Pancreas (tissue), 10 donors: ENCODE measurements at places on chromosomes 4 and X.
A peak's percentile ranks its signal among the peaks of the same experiment; 100 is the strongest.

GRCh38 chr4:100986360-100986868, 360.9 kb downstream of the PPP3CA start:
- DNase-seq: no peak

DNA sequence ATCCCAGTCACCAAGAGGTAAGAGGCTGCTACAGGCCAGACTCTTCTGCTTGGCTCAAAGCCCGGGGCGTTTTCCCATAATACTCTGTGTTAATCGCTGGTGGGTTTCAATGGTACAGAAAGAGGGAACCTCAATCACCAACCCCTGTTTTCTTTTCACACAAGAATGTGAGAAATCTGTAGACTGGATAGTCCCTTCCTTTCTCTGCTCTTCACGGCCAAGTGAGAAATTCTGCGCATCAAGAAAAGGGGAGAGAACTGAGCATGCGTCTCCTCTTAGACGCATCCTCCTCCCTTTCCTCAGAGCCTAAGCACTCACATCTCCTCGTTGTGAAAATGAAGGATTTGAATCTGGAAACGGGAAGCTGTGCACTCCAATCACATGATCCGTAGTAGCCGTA, 64.7 kb downstream of the CLNK start:
- DNase-seq: no peak

DNA sequence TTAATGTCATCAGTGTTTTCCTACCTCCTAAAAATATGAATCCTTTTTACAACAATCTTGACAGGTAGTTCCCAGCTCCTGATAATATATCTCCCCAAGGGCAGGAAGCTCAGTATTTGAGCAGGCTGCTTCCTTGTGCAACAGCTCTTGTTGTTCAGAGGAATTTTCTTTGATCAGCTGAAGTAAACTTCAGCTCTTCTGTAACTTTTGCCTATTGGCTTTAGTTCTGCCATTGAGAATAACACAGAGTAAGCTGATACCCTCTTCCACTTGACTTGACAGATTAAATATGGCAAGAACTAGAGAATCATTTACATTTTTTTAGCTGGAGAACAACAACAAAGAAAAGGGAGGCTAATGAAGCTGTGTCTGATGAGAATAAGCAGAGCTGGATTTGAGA, 75.2 kb downstream of the LUZP4 start:
- DNase-seq: no peak

GRCh38 chrX:105375816-105376215, 155.3 kb upstream of the TEX13A start:
- DNase-seq: no peak

GRCh38 chrX:115906881-115907280, 263.7 kb upstream of the AGTR2 start:
- DNase-seq: no peak

DNA sequence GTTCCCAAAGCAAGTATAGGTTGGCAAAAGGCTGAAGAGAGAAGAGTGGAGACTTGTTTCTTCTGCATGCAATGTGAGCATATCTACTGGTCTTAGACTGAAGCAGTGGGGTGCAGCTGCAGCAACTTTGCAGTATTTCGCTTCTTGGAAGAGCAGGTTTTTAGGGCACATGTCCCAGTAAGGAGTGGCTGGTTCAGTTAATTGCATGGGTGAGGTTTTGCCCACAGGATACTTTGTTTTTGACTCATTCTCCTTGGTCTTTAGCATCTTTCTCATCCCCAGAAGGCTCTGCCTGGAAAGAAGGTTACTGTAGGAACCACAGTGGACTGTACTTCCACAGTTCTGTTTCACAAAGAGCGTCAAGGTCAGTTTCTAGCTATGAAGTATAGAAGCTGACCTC, 68.0 kb upstream of the NR3C2 start:
- no peak for DNase-seq

GRCh38 chr4:39852636-39853035, 125.1 kb downstream of the PDS5A start:
- no peak for DNase-seq

DNA sequence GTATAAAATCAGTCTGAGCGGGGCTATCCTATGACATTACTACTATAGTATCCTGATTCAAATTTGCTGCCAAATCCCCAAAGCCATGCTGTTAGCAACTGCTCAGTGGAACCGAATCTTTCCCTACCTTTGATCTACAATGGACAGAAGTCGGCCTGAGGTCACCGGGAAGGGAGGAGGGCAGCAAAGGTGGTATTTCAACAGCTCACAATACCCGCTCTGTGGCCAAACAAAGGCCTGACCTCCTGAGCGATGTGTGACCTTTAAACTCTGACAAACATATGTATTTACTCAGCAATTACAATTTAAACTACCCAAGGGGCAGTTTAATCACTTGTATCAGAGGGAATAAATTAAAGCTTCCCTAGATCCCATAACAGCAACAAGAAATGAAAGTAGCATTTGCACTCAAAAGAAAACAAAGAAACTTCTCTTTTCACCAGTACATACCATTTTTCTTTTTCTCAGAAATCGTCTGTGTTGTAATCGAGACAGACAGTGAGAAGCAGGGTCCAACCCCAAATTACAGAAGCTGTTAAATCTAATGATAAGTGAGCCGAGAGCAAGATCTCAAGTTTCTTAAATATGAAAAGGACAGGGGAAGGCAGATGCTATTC, 11.6 kb upstream of the TMEM128 start:
- DNase-seq: no peak

- DNase-seq: no peak
These were observed 48.6 kb downstream of the LRP2BP start for GRCh38 chr4:185346975-185347601.

DNA sequence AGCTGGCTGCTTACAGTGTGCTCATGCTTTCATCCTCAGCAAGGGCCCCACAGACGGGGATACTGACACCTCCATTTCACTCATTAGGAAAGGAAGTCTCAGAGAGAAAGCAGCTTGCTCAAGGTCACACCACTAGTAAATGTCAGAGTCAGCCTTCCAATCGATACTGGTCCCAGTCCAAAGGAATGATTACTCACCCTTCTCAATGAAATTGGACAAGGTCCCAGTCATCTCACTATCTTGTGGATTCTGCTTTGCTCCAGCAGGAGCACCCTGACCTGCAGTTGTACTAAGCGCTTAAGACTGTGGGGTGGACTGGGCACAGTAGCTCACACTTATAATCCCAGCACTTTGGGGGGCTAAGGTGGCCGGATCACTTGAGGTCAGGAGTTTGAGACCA, 132.2 kb upstream of the SLC34A2 start:
- DNase-seq: peak; percentile 44

GRCh38 chrX:154317391-154317995, 21.9 kb downstream of the TKTL1 start:
- no peak for DNase-seq

- no peak for DNase-seq
These were observed 3.1 kb downstream of the TMEM184C start for GRCh38 chr4:147620315-147620714.

DNA sequence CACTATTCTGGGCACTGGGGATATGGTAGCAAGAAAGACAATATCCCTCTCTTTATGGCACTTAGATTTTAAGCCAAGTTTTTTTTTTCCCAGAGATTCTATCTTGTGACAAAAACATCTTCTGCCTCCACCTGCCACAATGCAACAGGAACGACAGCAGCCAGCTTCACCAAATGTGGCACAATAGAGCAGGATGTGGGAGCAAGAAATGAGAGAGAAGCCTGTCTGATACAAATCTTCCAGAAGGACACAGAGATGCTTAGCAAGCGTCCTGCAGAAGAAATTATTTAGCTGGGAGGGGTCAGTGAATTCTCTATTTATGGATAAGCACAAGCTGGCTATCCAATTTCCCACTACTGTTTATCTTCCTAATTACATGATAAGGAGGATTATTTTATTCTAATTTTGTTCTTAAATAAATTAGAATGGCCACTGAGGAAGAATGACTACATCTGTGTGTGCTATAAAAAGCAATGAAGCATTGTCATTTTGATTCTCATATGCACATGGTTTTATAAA, 27.1 kb upstream of the ZNF330 start:
- no peak for DNase-seq

DNA sequence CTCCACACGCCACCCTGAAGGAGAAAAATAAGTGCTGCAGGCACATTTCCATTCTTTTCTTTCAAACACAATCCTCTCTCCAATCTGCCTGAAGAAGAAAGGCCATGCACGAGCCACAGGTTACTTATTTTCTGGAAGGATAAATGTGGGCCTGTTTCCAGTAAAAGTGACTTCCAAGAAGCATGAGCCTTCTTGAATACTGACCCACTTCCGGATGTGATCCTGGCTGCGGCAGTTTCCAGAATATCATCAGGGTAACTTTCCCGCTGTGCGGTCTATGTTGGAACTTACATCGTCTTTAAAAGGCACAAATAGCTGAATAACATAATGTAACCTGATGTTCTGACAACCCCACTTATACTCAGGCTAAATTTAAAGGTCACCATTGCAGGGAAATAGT, 66.3 kb upstream of the TAPT1 start:
- DNase-seq: no peak

DNA sequence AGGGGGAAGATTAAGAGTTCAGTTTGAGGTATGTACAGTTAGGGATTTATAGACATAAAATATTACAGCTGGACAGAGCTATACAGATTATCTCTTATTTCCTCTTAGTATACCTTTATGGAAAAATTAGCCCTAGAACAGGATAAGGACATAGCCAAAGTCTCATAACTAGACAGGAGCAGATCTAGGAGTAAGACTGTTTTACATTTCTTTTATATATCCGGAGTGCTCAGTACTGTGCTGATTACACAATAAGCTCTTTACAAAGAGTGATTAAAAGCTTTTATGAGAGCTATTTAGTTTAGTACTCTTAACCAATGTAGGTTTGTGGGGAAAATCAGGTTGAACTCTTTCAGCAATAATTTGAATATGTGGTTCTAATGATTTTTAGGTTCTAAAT, 105.8 kb downstream of the TBX22 start:
- DNase-seq: no peak

GRCh38 chrX:118963159-118963558, 11.3 kb upstream of the LONRF3 start:
- no peak for DNase-seq

DNA sequence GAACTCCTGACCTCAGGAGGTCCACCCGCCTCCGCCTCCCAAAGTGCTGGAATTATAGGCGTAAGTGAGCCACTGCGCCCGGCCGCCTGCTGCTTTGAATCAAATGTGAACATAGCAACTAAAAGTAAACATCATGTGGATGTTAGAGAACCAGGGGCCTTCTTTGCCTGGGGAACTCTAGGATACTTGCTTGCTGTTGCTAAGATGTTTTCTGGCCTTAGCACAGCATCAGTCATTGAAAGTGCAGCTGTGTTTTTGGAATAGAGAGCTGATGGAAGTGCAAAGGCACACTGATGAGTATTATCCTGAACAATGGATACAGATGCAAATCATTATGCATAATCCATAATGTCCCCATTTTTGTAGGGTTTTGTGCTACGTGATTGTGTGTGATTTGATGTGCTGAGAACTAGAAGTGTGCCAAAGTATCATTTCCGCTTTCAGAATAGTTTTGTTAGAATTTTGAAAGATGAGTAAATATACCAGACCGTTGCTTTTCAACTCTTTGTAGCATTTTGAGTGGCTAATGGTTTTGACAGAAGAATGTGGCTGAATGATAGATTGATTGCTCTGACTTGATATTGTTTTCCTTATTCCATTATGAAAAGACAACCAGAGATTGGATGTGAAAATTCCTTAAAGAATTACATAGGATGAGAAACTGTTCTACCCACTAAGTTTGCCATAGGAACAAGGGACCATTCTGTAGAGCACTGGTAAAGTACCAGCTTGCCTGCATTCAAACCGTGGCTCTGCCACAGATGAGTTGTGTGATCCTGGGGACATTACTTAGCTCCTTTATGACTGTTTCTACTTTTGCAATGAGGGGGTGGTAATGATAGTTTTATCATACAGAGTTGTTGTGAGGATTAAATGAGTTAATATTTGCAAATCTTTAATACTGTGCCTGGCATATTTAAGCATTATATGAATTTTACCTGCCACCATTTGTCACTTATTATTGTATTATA, 74.7 kb downstream of the REPS2 start:
- DNase-seq: no peak

DNA sequence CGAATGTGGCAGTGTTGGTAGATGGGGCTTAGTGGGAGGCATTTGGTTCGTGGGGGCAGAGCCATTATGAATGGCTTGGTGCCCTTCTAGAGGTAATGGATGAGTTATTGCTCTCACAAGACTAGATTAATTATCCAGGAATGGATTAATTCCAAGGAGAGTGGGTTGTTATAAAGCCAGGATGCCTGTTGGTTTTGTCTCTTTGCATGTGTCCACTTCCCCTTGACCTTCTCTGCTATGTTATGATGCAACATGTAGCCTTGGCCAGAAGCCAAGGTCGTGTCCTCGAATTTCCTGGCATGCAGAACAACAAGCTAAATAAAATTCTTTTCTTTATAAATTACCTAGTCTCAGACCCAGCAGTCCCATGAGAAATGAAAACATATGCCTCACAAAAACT, 111.2 kb upstream of the PLS3 start:
- peak; percentile 40 for DNase-seq

GRCh38 chr4:119962631-119963030, 104.0 kb downstream of the MAD2L1 start:
- DNase-seq: no peak

DNA sequence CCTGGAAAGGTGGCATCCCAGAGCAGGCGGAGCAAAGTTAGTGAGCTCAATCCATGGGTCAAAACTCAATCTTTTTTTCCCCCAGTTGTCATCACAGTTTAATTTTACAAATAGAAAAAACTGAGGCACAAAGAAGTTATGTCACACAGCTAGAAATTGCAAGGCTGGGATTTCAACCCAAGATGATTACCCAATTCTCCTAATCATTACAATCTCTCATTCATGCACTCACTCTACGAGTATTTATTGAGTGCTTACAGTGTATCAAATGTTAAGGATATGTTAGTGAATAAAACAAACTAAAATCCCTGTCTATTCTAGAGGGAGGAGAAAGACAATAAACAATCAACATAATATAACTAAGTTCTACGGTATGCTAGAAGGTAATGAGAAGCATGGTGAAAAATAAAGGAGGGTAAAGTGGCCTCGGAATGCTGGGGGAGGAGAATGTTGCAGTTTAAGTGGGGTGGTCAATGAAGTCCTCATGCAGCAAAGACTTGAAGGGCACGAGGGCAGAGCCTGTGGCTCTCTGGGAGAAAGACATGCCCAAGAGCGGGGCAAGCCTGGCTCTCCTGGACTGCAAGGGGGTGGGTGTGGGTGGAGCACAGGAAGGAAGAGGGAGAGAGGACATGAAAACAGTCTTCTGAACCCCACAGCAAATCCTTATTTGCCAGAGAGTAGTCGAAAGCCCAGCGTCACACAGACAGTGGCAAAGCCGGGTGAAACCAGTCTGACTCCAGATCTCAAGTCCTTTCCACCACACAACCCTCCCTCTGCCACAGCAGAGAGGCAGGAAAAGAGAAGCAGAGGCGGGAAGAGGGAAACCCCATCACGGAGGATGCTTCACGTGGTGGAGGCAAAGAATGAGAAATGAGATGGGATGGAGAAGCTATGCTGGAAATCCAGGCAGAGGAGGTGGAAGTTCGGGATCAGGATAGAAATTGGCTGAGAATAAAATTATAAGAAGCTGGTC, 48.3 kb downstream of the RAB33B start:
- no peak for DNase-seq

DNA sequence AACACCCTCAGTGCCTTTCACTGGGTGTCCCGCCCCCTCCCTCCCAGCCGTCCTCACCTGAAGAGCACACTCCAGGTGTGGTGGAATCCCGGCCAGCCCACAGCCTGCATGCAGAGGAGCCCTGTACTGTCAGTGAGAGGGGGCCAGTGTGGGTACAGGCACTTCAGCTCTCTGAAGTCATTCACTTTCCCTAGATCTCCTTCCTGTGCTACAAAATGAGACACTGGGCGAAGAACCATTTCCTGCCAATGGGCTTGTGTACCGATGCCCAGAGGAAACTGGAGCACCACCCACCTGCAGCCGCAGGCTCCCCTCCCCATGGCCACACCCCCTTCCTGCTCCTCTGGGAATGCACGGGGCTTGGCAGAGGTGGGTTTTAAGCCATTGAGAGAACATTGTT, 73.9 kb upstream of the C4orf50 start:
- no peak for DNase-seq
